ENCODE measurements at places on chromosomes 6 and 20.

GRCh38 chr20:58340853-58341252 lies 31.3 kb downstream of the RAB22A start:
- no peak for DNase-seq

- no peak for DNase-seq
Observed at GRCh38 chr20:62267543-62267942, 29.2 kb downstream of the OSBPL2 start.

GRCh38 chr6:68597642-68598041 lies 37.4 kb upstream of the ADGRB3 start:
- DNase-seq = no peak

DNA sequence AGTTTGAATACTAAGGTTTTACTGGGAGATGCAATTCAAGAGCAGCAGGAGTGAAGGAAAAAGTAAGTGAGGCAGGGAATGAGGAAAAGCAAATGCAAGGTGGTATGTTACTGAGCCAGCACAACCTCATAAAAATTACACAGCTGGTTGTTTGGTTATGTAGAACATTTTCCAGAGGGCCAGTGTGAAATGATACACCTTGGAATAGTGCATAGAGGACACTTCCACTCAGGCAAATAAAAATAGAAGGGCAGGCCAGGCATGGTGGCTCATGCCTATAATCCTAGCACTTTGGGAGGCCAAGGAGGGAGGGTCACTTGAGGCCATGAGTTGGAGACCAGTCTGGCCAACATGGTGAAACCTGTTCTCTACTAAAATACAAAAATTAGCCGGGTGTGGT lies 43.4 kb upstream of the POPDC3 start:
- no peak for DNase-seq

DNA sequence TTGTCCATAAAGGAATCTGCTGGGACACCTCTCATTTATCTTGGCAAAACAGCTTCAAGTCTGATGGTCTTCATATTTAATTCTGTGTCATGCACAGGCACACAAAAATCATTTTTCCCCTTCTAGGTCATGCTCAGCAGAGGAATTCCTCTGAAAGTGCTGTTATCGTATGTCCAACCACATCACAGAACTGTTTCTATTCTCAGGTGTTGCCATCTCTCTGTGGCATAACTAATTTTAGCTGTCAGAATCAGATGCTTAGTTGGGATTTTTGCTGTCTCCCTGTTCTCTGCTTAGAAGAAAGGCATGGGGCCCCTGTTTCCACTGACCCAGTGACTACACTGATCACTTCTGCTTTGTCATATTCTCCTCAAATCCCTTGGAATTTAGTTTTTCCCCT lies 608.0 kb upstream of the EPHA7 start:
- DNase-seq = no peak

DNA sequence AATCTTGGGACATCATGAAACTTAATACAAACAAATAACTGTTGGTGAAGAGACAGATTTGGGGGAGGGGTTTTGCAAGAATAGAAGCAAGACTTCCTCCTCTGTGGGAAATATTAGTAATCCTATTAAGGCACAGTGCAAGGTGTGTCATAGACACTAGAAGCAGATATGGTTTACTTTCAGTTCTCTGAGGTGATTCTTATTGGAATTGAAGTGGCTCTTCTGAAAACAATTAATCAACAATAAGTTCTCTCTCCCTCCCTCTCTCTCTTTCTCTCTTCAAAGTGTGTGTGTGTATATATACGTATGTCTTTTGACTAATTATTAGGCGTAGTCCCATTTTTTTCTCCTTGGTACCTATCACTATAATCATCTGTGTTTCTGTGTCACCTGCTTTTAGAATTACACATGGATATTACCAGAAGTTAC lies 99.8 kb downstream of the HIVEP2 start:
- no peak for DNase-seq

GRCh38 chr6:7085911-7086310 lies 21.9 kb upstream of the RREB1 start:
- no peak for DNase-seq

GRCh38 chr6:46276576-46277142 lies 105.9 kb upstream of the ENPP5 start:
- DNase-seq = no peak

- DNase-seq = no peak
Observed at GRCh38 chr6:33171880-33172687, 20.2 kb downstream of the COL11A2 start.

GRCh38 chr20:46407671-46407996 lies 1.2 kb upstream of the ELMO2 start:
- DNase-seq = no peak

- no peak for DNase-seq
Observed at GRCh38 chr6:146598772-146599405, at the start of gene ADGB. Gene ADGB, plus strand, starts transcription at chr6:146598972. Its CDS starts 69 bp downstream, at chr6:146599041.

- no peak for DNase-seq
Observed at GRCh38 chr6:85062884-85063283, 298.5 kb upstream of the TBX18 start.

- no peak for DNase-seq
Observed at GRCh38 chr6:3627956-3628835, 123.3 kb downstream of the PXDC1 start.

DNA sequence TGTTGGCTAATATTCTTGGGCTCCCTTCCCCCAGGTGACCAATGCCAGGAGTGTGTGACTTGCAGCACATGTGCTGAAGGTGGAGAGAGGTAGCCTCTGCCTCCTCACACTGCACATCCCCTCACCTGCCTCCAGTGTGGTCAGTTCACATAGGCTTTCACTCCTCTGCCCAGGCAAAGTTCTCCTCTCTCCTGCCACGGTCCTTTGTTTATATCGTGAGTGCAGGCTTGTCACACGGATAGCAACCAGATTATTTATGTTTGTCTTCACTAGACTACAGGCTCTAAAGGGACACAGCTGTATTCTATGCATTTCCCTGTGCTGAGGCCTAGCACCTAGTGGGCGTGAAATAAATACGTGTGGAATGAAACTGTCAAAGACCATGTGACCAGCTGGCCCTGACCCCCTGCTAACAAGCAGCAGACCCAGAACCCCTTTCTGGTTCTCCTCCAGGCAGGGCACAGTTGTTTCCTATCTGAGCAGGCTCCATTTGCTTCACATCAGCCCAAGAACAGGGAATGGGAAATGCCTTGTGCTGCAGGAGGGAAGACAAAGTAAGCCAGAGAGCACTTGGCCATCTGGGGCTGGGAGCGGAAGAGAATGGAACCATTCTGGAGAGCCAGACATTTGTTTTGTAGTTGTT lies 42.3 kb downstream of the UNC5CL start:
- no peak for DNase-seq

- no peak for DNase-seq
Observed at GRCh38 chr20:53129563-53129962, 157.4 kb downstream of the TSHZ2 start.

DNA sequence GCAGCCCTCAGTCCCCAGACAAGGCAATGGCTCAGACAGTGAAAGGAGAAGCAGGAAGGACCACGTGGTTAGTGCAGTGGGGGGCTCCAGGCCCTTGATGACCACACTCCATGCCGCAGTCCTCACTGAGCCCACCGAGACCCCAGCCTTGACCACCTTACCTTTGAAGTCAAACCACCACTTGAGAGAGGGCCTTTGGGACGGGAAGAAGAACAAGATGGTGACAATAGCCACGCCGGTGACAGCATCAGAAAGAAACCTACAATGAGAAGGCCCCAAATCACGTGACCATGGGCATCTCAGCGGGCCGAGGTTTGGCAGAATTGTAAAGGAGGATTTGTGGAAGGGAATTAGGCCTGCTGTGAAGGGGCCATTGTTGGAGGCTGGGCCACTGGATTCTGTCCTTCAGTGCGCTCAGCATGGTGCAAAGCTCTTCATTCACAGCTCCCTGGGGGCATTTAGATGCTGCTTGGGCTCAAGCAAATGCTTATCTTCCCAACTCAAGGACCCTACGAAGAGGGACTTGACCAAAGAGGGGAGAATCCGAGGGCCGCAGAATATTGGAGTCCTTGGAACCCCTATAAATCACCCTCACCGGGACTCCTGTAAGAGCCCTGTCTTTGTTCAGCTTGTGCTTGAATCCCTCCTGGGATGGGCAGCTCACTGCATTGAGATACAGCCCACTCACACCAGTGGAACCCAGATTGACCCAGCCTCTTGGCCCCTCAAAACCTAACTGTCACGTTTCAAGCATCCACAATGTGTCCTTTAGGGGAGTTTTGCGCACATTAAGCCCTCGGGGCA lies 33.2 kb upstream of the OCSTAMP start:
- no peak for DNase-seq

DNA sequence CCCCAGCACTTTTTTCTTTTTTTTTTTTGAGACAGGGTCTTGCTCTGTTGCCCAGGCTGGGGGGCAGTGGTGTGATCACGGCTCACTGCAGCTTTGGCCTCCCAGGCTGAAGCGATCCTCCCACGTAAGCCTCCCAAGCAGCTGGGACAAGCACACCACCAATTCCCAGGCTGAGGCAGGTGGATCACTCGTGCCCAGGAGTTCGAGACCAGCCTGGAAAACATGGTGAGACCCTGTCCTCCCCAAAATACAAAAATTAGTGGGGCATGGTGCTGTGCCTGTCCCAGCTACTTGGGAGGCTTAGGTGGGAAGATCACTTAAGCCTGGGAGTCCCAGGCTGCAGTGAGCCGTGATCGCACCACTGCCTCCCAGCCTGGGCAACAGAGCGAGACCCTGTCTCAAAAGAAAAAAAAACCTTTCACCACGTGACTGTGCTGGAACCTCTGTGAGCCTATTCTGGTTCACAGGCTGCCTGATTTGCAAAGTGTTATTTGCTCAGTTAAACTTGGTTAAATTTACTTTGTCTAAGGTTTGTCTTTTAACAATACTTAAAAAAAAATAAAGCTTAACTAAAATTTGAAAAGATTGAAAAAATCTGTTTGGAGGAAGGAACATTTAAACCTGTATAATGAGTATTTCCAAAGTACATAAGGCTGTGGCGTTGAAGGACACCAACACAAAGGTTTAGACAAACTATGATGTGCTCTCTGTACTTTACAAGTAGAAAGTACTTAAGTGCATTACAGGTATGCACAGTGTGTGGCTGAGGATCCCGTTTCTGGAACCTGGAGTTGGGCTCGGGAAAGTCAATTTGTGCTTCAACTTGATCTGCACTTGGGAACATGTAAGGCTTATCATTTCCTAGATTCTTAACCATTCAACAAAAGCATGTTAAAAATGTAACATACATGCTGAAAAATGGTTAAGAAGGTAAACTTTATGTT lies 55.0 kb downstream of the PPP1R3G start:
- no peak for DNase-seq

DNA sequence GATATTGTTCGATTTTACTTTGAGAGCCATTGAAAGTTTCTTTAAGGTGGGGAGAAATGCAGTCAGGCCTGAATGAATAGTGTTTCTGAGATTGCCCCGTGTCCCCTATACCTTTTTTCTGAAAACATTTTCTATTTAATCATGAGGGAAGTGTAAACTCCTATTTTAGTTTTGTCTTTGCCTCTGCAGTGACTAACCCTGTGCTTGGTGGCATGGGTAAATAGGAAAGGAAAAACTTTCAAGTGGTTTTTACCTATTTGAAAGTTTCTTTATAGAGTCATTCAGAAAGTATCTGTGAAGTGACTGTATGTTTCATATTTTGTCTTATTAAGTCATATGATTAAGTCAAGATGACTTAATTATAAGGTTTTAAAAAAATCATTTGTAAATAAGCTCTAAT lies 14.5 kb downstream of the SNRNP48 start:
- DNase-seq = no peak

GRCh38 chr6:56172144-56172543 lies 75.2 kb downstream of the COL21A1 start:
- no peak for DNase-seq

DNA sequence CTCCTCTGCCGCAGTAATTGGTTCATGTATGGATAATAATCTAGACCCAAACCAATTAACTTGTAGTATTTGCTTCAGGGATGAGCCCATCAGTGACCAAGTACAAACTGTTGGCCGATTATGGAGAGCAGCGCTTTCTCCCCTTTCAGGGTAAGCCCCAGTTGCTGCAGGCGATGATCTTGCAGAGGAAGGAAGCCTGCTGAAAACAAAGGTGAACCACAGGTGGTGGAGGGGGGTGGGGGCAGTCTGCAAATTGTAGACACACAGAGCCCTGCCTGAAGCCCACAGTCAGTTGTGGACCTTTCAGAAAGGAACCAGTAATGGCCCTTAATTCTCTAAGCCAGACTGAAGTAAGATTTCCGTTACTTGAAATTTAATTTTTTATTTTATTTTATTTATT lies 167.9 kb upstream of the JARID2 start:
- DNase-seq = no peak

All from cerebellar nuclear complex (tissue), 1 donor.